ENCODE measurements at places on chromosomes 12 and 14.

GRCh38 chr14:95331708-95332408 lies 12.2 kb upstream of the CLMN start:
- no peak for DNase-seq

GRCh38 chr12:113924341-113924740 lies 41.8 kb downstream of the RBM19 start:
- no peak for DNase-seq

GRCh38 chr12:72839696-72840095 lies 567.5 kb downstream of the TRHDE start:
- DNase-seq = no peak

- DNase-seq = no peak
Measured at GRCh38 chr14:64801046-64801445, 78.7 kb downstream of the SPTB start.

DNA sequence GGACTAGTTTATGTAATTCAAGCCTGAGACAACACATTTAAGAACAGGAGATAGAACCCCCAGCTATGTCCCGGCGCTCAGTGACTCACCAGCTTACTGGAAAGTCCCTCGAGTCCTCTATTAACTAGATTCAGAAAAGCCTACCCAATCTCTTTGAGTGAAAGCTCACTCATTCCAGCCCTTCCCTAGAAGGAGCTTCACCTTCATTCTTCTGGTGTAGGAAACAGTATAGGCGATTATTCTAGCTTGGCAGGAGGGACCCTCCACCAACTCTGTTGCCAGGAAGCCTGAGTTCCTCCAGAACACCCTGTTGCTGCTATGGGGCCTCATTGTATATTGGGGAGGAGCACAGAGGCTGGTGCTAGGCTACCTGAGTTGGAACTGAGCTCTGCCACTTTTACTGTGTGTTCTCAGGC lies 57.2 kb upstream of the AEBP2 start:
- DNase-seq = peak; percentile 27

DNA sequence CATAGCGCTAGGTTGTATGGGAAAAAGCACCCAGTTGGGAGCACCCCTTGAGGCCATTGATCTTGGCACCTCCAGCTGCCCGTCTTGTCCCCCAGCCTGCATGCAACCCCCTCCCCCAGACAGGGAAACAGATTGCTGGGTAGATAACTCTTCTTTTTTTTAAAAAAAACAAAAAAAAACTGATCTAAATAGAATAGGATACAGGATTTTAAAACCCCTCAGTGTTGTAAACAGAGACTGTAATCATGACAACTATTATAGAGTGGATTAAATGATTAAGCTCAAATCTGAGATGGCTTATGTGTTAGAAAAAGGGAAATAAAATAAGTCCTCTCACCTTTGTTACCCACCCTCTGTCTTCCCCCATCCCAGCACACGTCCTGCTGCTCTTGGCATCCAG lies 48.9 kb downstream of the MAX start:
- no peak for DNase-seq

GRCh38 chr12:99122959-99123358 lies 477.9 kb downstream of the APAF1 start:
- DNase-seq = no peak

DNA sequence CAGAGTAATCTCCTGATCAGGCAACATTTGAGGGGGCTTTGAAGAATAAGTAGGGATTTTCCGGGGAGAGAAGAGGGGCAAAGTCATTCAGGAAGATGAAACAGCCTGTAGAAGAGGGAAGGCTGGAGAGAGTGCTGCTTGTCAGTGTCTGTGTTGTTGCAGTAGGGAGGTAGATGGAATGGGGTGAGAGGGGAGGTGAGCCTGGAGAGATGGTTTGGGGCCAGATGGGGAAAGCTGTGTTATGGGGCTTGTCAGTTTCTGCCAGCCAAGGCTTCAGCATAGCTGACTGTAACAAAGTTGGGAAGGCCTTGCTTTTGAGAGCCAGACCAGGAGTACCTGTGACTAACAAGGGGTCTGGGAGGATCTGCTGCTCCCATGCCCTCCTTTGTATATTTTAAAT lies 18.0 kb downstream of the BICD1 start:
- no peak for DNase-seq

DNA sequence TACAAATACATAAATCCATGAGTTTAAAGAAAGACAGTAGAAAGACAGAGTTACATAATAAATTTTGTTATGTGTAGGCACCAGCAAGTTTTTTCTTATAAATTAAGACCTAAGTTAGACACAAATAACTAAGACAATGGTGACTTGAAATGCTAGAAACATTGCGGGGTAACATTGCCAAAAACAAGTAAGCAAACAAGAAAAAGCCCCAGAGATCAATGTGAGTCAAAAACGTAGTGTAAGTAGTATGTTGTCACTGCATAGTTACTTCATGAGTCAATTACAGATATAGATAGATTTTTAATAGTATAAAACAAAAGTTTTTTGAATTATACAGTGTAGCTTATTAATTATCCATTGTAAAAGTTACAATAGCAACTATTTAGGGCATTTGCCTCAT lies 83.4 kb downstream of the CNTN1 start:
- no peak for DNase-seq

DNA sequence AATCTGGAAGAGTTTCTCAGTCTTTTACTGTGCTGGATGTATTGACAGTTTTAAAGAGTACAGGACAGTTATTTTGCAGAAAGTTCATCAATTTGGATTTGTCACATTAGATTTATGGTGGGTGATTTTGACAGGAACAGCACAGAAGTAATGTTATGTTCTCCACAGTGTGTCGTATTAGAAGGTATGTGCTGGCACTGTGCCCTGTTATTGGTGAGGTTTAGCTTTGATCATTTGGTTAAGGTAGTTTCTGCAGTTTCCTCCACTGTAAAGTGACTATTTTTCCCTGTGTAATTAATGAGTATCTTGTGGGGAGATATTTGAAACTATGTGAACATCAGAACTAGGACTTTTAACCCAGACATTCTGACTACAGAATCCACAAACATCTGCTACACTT lies 308.5 kb upstream of the TBX3 start:
- no peak for DNase-seq

DNA sequence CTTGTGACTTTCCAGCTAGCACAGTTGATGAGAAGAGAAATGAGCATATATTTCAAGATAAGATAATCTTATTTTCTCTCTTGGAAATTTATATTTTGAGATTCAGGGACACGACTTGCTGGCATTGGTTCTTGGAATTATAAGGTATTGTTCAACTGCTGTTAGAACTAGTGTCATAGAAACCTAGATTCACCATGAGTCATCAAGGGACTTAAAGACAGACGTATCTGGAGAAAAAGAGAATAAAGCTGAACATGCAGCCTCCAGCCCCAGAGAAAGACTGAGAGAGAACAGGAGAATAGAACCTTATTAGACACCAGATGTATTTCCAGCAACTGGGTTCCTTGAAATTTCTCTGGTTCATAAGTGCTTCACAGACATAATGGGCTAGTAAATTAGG lies 194.4 kb upstream of the PPFIA2 start:
- peak; percentile 33 for DNase-seq

DNA sequence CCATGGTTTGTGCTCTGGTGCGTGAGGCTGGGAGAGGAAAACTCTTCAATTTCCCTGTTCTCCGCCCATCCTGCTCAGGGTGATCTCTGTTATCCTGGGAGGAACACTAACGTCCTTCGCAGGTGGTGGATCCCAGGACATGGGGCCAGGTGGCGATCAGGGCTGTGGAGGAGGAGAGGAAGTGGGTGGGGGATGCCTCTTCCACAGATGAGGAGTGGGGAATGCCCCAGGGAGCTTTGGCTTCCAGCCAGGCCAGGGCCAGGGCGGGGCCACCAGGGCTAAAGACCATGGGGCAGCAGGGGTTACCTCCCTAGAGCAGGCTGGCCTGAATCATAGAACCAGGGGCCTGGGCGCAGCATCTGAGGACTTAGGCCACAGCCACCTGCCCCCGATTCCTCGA lies 3.3 kb upstream of the KRT75 start:
- no peak for DNase-seq

- peak; percentile 26 for DNase-seq
Measured at GRCh38 chr12:4802841-4803240, 82.6 kb downstream of the GALNT8 start.

- no peak for DNase-seq
Measured at GRCh38 chr12:5643266-5643665, 211.4 kb downstream of the NTF3 start.

DNA sequence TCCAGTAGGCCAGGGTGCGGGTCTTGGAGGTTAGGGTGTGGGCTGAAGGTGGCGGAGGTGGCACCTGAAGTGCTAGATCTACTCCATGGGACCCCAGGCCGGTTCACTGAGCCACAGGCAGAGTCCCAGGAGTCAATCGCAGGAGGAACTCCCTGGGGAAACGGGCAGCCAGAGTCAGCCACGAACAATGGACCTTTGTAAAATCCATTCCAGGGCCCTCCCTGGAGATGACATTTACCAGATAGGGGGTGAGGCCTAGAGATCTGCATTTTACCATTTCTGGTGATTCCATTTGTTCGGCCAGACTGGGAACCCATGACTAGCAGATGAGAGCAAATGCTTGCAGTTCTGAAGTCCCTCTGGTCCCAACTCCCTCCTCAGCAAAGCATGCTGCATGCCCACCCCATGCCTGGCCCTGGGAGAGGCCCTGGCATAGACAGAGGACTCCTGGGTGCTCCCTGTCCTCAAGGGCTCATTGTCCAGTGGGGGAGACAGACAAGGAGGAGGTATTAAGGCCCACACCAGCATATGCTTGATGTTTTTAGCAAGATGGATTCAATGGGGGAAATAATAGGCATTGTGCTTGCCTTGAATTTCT lies 115.5 kb downstream of the EML1 start:
- no peak for DNase-seq

GRCh38 chr14:35298351-35298750 lies 6.2 kb downstream of the PSMA6 start:
- DNase-seq = peak; percentile 58

DNA sequence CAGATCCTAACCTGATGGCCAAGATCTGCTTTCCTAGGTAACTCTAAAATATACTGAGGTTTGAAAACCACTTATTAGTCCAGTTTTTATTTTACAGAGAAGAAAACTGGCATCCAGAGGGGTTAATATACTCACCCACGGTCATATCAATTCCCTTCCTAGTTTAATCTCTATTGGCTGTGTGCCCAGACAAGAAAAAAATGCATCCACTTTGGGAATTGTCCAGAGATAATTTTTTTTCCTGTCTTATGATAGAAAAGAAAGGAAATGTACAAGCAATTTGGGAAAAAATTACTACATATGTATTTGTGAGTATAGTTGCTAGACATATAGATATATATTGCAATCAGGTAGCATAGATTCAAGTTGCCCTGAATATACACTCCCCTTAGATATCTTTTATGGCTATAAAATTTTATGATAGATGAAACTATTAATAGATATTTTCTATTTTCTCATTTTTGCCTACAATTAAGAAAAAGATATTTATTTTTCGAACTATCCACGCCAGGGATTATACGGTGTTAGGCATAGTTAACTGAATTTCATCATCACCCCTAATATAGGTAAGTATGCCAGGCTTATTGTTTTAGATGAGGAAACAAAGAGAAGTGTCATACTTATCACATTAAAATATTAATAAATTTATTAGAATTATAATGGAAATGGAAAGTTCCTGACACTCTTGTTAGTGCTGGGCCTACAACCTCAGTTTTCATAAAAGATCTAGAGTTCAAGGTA lies 100.5 kb upstream of the SLC38A2 start:
- DNase-seq = no peak

- no peak for DNase-seq
Measured at GRCh38 chr12:63440048-63440447, 228.2 kb downstream of the DPY19L2 start.

GRCh38 chr14:36504771-36505175 lies 15.3 kb downstream of the NKX2-1 start:
- DNase-seq = no peak
